K562 (cell line): ENCODE measurements at places on chromosomes 6 and 20. TPM values are rescaled to one million over a fixed set of nuclear protein-coding genes. Genes with fewer than 3 reads are reported as not detected.

DNA sequence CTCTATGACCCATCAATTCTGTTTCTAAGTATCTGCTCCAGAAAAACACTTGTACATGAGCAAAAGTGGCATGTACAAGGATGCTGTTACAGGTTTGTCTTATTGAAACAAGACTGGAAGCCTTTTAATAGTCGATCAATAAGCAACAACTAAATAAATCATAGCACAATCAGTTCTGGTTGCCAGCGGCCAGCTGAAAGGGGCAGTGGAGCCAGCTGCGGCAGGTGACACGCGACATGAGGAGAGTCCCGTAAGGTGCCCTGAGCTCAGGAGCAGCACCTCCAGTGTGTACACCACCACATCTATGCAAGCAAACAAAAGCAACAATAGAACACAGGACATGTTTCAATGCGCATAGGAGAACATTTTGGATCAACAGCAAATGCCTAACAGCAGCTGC lies 20.7 kb upstream of the NNAT start:
- H3K27me3 ChIP-seq: no peaks in the 10 kb centered on the region
- DNase-seq: no peak
- H3K27ac ChIP-seq: no peak overlapping the region
- no peaks in the 10 kb centered on the region for H3K4me1 ChIP-seq

DNA sequence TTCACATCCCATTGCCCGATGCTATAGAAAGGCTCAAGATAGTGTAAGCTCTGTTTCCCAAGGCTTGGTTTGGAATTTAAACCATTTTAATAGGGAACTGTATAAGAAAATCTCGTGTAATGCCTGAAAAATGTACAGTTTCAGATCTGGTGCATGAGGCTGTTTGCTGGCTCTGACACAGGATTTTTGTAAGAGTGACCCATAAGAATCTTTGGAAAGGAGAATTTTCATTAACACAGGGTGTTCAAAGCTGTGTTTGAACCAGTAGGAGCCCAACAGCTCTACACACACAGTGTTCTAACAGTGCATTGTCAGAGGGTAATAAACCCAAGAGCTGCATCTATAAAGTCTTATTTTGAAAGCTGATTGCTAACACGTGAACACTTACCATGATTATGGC lies 293.5 kb downstream of the PRL start:
- no peak overlapping the region for H3K4me3 ChIP-seq
- DNase-seq: no peak
- H3K27ac ChIP-seq: no peak overlapping the region
- H3K36me3 ChIP-seq: no peaks in the 10 kb centered on the region

DNA sequence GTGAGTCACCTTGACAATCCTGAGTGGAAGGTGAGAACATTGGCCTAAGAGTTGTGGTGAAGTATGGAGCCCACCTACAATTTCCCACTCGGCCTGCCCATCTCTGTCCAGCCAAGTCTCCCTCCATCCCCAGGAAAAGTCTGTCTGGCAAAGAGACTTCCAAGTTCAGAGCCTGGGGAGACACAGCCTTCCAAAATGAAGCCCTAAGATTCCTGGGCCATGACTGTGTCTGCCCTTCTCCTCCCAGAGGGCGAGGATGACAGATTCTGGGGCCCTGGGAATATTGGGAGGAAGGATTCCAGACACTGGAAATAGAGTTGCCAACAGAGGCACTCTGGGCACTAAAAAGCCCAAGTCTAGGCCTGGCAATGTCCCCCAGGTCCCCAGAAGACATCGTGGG lies 176.8 kb downstream of the NFATC2 start:
- H3K27ac ChIP-seq: no peak overlapping the region
- no peaks in the 10 kb centered on the region for H3K4me1 ChIP-seq
- peaks cover 36% of the 10 kb centered on the region for H3K27me3 ChIP-seq
- no peak overlapping the region for H3K4me3 ChIP-seq
- H3K36me3 ChIP-seq: no peaks in the 10 kb centered on the region

DNA sequence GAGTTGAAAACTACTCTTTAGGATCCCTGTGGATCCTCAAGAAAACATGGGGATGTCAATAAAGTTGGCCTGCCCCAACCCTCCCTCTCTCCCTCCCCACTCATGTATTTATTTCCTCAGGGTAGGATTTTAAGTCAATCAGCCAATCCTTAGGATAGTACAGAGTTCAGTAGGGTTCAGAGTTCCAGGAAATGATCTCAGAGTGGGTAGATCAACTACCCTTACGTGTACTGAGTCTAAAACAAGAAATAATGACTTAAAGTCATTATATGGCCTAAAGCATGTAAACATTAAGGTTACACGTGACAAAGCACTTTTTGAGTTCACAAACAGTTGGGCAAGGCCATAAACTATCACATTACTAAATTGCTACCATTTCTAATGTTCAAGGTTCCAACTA lies 47.2 kb upstream of the REV3L start:
- H3K4me3 ChIP-seq: no peak overlapping the region
- H3K27me3 ChIP-seq: no peaks in the 10 kb centered on the region
- DNase-seq: no peak

DNA sequence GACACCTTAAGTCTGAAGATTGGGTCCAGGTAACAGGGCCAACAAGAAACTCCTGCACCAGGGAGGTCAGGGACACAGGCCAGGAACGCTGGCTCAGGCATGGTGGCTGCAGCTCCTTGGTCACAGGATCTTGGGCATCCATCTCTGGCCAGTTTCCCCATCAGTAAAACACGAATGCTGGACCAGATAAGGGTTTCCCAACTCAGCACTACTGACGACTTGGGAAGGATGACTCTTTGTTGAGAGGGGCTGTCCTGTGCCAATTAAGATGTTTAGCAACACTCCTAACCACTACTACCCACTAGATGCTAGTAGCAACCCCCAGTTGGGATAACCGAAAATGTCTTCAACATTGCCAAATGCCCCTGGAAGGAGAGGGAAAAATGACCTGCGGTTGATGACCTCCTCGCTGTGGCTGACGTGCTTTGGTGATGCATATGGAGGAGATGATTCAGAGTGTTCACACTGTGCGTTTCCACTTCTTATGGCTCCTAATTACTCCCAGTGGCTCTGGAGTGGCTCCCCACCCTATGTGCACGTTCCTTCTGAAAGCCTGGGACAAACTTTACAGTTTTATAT lies 261.9 kb downstream of the CDH26 start:
- H3K36me3 ChIP-seq: no peaks in the 10 kb centered on the region
- no peak overlapping the region for H3K4me3 ChIP-seq
- H3K27me3 ChIP-seq: no peaks in the 10 kb centered on the region
- no peak overlapping the region for H3K27ac ChIP-seq
- H3K4me1 ChIP-seq: no peaks in the 10 kb centered on the region

- DNase-seq: no peak
- H3K4me1 ChIP-seq: no peaks in the 10 kb centered on the region
- H3K27ac ChIP-seq: no peak overlapping the region
- H3K4me3 ChIP-seq: no peak overlapping the region
- no peaks in the 10 kb centered on the region for H3K27me3 ChIP-seq
Observed at GRCh38 chr6:104218116-104218515, 641.6 kb downstream of the HACE1 start.

DNA sequence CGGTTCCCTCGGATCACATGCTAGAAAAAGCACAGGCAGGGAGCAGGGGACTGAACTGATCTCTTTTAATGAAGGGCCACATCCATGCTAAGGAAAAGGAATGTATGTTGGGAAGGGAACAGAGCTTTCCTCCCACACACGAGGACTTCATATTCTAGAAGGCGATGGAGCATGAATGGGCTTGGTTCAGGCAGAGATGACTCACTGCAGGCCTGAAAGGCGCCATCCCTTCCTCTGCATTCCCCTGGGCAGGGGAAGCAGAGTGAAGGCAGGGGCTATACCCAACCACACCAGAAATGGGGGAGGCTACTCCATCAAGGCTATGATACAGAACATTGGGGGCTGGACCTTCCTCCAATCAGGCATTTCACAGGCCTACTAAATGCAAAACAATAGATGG lies 30.6 kb downstream of the ELMO2 start:
- H3K27ac ChIP-seq: no peak overlapping the region; the same call in 2 of the 3 replicates
- no peaks in the 10 kb centered on the region for H3K4me1 ChIP-seq
- no peaks in the 10 kb centered on the region for H3K27me3 ChIP-seq
- H3K4me3 ChIP-seq: no peak overlapping the region
- peaks cover 65% of the 10 kb centered on the region; the same call in 2 of the 3 replicates for H3K36me3 ChIP-seq

GRCh38 chr6:44135173-44135758 lies 7.9 kb downstream of the TMEM63B start:
- peak overlapping the region; percentile 66; the same call in 2 of the 3 replicates for H3K27ac ChIP-seq
- H3K27me3 ChIP-seq: no peaks in the 10 kb centered on the region
- H3K4me1 ChIP-seq: peaks cover 43% of the 10 kb centered on the region
- peaks cover 59% of the 10 kb centered on the region for H3K36me3 ChIP-seq
- no peak for DNase-seq

GRCh38 chr6:11198663-11199603 lies 33.5 kb downstream of the NEDD9 start:
- no peaks in the 10 kb centered on the region for H3K36me3 ChIP-seq
- no peaks in the 10 kb centered on the region for H3K4me1 ChIP-seq
- DNase-seq: no peak
- H3K27me3 ChIP-seq: peaks cover 56% of the 10 kb centered on the region
- no peak overlapping the region for H3K27ac ChIP-seq

- no peak overlapping the region for H3K27ac ChIP-seq
- no peak for DNase-seq
- no peak overlapping the region for H3K4me3 ChIP-seq
- H3K36me3 ChIP-seq: no peaks in the 10 kb centered on the region
- no peaks in the 10 kb centered on the region for H3K4me1 ChIP-seq
Observed at GRCh38 chr6:163398815-163399214, 15.7 kb upstream of the QKI start.

GRCh38 chr6:144219056-144219685 lies 66.0 kb upstream of the UTRN start:
- DNase-seq: peak; percentile 20
- no peak overlapping the region for H3K27ac ChIP-seq
- H3K4me3 ChIP-seq: no peak overlapping the region
- no peaks in the 10 kb centered on the region for H3K27me3 ChIP-seq

DNA sequence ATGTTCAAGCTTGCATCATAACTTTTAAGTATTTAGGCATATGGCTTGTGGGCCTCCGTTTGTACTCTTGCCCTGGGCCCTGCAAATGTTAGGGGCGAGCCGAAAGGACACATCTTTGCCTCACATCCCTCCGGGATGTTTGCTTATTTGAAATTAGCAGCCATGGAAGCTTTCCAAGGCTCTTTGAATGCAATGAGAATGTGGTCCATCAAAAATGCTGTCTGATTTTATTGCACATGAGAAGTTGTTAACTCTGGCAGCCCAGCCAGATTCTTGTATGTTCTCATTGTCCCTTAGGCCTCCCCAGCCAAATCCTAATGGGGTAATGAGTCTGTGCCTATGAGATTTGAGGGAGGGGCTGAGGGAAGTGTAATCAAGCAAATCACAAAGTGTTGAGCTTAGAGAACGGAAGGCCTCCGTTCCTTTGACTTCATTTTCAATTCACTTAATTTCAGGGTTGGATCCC lies 261.2 kb upstream of the MARCKS start:
- no peak overlapping the region for H3K4me3 ChIP-seq
- no peaks in the 10 kb centered on the region for H3K4me1 ChIP-seq
- H3K36me3 ChIP-seq: no peaks in the 10 kb centered on the region
- no peak overlapping the region for H3K27ac ChIP-seq
- no peak for DNase-seq
- H3K27me3 ChIP-seq: no peaks in the 10 kb centered on the region

DNA sequence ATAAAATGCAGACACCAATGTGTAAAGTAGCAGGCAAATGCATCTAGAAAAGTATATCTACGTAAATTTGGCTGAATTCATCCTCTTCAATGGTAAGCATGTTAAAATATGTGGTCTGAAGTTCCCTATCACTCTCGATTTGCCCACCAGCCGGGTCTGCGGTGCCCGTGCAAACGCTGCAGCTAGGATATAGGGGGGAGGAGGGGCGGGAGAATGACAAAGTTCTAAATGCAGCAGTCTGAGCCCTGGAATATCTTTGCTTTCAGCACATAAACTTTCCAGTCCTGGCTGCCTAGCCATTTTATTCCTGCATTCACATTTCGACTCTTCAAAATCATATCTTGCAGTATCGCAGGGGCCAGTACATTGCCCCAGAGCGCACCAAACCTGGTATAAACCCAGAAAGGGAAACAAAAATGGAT lies 708 bp downstream of the NRN1 start:
- no peak overlapping the region for H3K4me3 ChIP-seq
- no peak overlapping the region for H3K27ac ChIP-seq
- peaks cover 44% of the 10 kb centered on the region for H3K27me3 ChIP-seq
- H3K36me3 ChIP-seq: no peaks in the 10 kb centered on the region
- DNase-seq: no peak
- H3K4me1 ChIP-seq: no peaks in the 10 kb centered on the region

DNA sequence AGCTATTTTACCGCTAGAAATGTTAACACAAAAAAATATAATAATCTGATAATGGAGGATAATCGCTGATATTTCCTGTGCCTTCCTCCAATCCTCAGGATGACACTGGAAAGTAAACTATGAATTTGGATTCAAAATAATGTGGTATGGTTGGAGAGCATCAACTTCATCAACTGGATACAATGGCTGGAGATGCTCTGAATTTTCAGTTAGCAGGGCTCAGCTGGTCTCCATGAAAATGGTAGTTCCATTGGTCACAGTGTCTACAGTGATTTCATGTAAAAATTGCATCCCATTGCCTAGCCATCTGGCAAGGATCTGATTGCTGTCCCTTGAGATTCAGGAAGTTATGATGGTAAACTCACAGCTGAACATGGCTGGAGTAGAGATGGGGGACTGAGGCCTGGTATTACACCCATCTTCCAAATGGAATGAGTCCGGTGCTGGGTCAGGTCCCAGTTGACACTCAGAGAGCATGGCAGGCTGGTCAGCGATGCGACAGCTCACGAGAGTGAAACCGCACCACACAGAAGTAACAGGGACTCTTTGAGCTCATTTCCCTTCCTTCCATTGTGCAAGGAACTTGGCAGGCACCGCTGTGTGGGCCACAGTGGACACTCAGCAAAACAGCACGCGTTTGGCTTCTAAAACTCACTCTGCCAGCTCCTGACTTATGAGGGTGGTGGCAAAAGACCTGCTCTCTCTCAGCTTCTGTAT lies 142.4 kb upstream of the TNFAIP3 start:
- DNase-seq: no peak
- no peak overlapping the region for H3K4me3 ChIP-seq
- no peaks in the 10 kb centered on the region; the same call in 2 of the 3 replicates for H3K27me3 ChIP-seq
- H3K36me3 ChIP-seq: no peaks in the 10 kb centered on the region
- no peaks in the 10 kb centered on the region for H3K4me1 ChIP-seq

WFDC12 gene
- not detected in 2 replicates for total RNA-seq

GLO1 gene
- 171 and 173 TPM in 2 replicates for total RNA-seq

NNAT gene
- 0.13 TPM in 1 of 2 replicates, not detected in the other for total RNA-seq

OLIG3 gene
- total RNA-seq: not detected in 2 replicates

SH3BGRL2 gene
- total RNA-seq: 9.9 and 10.8 TPM in 2 replicates

CRIP3 gene
- total RNA-seq: 0.82 and 0.89 TPM in 2 replicates

KIF25 gene
- 0.24 TPM in 1 of 2 replicates, not detected in the other for total RNA-seq

FAM83C gene
- not detected in 2 replicates for total RNA-seq

MOG gene
- not detected in 2 replicates for total RNA-seq
